ENCODE measurements at places on chromosomes 2 and 18. TPM values are rescaled to one million over a fixed set of nuclear protein-coding genes. Genes with fewer than 3 reads are reported as not detected.

The SERPINB11 gene
- not detected for total RNA-seq

The BOK gene
- 41.2 TPM for total RNA-seq

The ALMS1 gene
- total RNA-seq, result 7.0 TPM

The POTEI gene
- not detected for total RNA-seq

The ADCYAP1 gene
- not detected for total RNA-seq

The GCG gene
- total RNA-seq, result not detected

The DSG4 gene
- total RNA-seq, result under 0.01 TPM

The TRIM43 gene
- total RNA-seq, result not detected

The HAAO gene
- not detected for total RNA-seq

The BMP10 gene
- not detected for total RNA-seq

The PKDCC gene
- total RNA-seq, result not detected

The KCNG3 gene
- not detected for total RNA-seq

The KCNK3 gene
- total RNA-seq, result not detected

The SPC25 gene
- 2.0 TPM for total RNA-seq

The KANSL1L gene
- 3.0 TPM for total RNA-seq

The DNMT3A gene
- total RNA-seq, result 11.8 TPM

The PTPN4 gene
- 29.8 TPM for total RNA-seq

The MGAT5 gene
- 21.6 TPM for total RNA-seq

The SPDYA gene
- total RNA-seq, result not detected

The TDRD15 gene
- total RNA-seq, result not detected

Data from hair follicular keratinocyte (primary cell).